ENCODE measurements at places on chromosomes 12 and 14.

GRCh38 chr12:23099604-23100003 is 474.6 kb downstream of the ETNK1 start:
- no peak for DNase-seq

GRCh38 chr14:81511111-81511904 is 22.3 kb downstream of the SEL1L start:
- DNase-seq, result no peak

DNA sequence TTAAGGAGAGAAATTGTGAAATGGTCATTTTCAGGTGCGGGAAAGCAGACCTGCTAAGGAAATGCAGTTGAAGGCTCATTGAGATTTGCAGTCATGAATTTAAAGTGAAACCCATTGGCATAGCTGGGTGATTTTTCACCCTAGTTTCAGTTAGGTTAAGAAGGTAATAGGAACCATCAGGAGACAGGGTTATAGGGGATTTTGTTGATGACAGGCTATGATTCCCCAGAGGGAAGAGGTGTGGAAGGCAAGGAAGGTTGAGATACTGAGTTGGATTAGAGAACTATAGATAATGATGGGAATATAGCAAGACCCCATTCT is 22.7 kb upstream of the BMAL2 start:
- DNase-seq, result no peak

DNA sequence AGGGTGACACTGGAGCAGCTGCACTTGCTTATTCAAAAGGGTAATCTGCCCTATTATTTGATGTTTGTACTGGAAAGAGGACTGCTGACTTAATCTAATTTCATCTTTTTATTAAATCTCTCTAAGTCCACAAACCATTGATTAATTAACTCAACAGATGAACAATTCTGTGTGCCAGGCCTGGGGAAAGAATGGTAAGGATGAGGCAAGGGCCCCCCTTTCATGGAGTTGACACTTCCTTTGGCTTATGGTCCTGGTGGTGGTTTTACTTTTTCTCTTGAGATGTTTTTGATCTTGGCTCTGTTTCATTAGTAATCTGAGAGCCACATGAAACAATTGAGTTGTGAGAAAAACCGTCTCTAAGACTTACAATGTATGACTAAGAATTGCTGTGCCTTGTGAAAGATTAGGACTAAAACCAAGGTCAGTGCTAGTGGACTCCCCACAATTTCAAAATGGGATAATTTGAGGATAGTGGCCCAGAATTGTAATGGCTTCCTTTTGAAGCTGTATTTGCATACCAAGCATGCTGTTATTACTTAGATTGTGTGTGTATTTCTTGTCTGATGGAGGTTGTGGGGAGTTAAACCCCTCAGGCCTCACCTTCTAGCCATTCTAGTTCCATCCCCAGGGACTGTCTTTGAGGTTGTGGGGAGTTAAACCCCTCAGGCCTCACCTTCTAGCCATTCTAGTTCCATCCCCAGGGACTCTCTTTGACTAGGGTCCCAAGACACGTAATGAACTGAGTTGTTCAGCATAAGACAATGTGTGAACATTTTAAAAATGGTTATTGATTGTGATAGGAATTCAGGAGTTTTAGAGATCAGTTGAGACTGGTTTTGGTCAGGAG is 52.5 kb upstream of the EVL start:
- DNase-seq, result no peak

DNA sequence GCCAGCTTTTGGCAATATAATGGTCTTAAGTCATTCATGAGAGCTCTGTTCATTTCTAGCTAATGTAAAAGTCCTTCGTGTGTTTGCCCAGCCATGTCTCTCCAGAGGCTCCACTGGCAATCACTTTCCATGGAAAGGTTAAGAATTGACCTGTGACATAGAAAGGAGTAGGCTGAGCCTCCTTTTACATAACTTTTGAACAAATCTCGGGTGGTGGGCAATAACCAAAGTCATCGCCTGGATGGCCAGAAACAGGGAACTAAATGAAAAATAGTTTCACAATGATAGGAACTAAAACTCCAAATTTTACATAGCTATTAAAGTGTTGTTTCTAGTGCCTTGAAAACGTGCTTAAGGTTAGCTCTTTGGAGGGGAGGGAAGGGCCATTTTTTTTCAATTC is 6.5 kb downstream of the BHLHE41 start:
- DNase-seq, result no peak

- no peak for DNase-seq
These were observed 142.5 kb downstream of the TMX1 start for GRCh38 chr14:51382506-51382905.

- DNase-seq, result no peak
These were observed 121.2 kb upstream of the PLEKHG7 start for GRCh38 chr12:92581604-92582003.

GRCh38 chr14:20658246-20658645 is 16.8 kb upstream of the OR6S1 start:
- DNase-seq, result no peak

DNA sequence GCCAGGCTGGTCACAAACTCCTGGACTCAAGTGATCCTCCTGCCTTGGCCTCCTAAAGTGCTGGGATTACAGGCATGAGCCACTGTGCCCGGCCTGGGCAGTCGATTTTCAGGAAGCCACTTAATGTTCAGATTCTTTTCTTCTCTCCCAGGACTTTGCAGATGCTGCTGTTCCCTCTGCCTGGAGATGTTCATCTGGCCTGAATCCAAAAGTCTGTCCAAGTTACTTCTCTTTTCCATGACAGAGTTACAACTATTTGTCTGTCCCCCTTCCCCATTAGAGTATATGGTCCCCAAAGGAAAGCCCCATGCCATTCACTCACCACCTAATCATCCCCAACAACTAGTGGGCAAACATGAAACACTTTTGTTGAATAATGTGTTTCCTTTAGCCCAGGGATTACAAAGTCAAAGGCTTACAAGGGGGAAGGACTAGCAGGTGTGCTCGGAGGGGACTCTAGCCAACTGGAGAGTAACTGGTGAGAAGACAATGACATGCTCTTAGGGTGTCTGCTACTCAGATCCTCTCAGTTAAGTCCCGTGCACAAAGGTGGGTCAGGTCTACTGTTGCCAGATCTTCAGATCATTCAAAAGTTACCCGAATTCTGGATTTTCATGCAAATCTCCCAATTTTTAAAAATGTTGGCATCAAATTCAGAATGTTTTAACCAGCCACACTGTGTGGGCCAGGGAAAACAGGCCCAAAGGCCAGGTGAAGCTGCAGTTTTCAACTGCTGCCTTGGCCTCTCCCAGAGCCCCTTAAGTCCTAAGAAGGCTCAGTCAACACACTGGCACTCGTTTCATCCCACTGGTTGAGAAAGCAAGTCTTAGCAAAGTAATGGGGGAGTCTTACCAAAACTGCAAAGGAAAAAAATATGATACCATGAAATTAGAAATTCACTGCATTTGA is 29.6 kb downstream of the NUDT4 start:
- DNase-seq, result no peak

GRCh38 chr14:38121320-38122020 is 86.2 kb upstream of the SSTR1 start:
- no peak for DNase-seq

GRCh38 chr12:108685469-108686260 is 45.7 kb downstream of the CORO1C start:
- no peak for DNase-seq

DNA sequence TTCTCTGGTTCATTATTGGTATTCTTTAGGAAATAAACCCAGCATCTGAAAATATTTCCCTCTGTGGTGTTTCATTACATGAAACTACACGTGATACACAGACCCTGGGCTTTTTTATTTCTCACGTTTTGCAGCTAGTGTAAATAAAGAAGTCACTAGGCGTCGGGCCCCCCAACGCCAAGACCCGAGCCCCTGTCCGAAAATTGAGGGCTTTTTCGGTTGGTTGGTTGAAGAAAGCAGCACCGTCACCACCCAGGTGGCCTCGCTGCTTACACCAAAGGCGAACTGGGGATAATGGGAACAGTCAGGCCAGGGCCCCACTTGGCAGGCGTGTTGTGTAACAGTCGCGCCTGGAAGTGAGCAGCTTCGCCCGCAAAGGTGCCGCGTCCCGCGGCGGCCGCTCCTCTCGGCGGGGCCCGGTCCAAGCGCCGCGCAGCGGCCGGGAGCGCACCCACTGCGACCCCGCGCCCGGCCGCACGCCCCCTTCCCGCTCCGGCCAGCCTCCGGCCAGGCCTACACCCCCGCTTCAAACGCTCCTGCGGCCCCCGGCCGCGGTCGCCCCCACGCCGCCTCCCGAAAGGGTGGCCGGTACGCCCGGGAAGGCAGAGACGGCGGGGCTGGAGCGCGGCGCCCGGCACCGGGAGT is 1.2 kb downstream of the DUSP16 start:
- peak; percentile 53 for DNase-seq

GRCh38 chr12:26496170-26496569 is 300.8 kb downstream of the SSPN start:
- no peak for DNase-seq

- no peak for DNase-seq
These were observed 18.9 kb downstream of the ARL6IP4 start for GRCh38 chr12:122999196-122999946.

GRCh38 chr14:35299708-35300107 is 7.5 kb downstream of the PSMA6 start:
- no peak for DNase-seq

- no peak for DNase-seq
These were observed 424.4 kb downstream of the DAD1 start for GRCh38 chr14:22164616-22165015.

DNA sequence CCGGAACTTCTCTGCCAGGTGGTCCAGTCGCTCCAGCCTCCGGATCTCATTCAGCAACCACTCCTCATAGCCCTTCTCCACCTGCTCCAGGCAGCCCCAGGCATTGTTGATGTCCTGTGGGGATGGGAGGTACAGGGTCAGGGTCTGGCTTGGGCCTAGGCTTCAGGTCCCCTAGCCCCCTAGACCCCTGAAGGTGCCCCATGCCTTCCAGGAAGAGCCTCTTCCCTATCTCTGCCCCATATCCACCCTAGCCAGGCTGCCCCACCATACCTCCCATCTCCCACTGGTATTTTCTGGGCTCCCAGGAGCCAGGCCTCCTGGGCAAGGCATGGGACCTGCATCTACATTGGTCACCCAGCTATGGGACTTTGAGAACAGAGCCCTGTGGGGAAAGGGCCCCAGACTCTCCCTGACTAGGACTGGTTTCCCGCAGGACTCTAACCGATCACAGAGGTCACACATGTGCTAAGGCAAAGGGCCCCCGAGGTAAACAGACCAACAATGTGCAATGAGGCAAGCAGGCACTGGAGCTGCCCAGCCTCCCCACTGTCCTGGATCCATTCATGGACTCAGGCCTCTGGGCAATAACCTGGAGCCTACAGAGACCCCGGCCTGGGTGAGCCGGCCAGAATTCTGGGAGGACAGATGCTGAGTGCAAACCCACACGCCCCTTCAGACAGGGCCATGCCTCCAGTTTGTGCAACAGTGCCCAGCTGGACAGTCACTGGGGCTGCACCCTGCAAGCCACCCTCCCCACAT is 88.8 kb downstream of the ACTN1 start:
- no peak for DNase-seq

DNA sequence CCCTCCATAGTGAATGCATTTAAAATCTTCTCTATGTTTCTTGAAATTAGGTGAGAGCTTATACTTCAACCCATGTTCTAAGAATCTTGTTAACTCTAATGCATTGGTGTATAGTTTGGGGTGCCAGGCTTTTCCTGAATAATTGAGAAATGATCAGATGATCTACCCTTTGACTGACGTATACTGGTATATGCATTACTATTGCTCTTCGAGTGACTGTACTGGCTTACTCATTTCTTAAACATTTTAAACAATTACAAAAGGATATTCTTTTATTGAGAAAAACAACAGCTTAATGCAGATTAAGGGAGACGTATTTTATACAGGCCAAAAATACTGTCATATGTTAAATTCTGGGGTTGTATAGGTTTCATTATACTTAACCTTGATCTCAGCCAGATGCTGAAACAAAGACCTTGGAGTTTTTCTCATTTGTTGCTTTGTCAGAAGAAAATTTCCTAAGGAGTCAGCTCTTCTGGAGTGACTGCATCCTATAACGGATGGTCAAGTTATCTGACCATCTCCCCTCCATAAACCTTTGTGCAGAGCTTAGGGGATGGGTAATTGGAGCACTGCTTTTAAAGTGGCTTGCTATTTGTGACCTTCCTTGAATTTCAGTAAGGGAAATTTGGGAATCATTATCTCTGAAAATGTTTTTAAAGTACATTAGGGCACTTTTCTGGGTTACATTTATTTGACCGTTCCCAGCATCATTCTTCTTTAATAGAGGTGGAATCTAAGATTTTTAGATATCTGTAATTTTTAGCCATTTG is 507.6 kb downstream of the PCNX1 start:
- DNase-seq, result no peak

DNA sequence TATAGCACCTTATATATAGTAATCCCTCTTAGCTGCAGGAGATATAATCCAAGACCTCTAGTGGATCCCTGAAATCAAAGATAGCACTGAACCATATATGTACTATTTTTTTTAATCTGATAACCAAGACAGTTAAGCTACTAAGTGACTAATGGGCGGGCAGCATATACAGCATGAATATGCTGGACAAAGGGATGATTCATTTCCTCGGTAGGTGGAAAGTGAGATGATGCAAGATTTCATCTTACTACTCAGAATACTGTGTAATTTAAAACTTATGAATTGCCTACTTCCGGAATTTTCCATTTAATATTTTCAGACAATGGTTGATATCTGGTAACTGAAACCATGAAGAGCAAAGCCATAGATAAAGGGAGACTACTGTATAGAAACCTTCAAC is 36.2 kb downstream of the PRMT8 start:
- no peak for DNase-seq

DNA sequence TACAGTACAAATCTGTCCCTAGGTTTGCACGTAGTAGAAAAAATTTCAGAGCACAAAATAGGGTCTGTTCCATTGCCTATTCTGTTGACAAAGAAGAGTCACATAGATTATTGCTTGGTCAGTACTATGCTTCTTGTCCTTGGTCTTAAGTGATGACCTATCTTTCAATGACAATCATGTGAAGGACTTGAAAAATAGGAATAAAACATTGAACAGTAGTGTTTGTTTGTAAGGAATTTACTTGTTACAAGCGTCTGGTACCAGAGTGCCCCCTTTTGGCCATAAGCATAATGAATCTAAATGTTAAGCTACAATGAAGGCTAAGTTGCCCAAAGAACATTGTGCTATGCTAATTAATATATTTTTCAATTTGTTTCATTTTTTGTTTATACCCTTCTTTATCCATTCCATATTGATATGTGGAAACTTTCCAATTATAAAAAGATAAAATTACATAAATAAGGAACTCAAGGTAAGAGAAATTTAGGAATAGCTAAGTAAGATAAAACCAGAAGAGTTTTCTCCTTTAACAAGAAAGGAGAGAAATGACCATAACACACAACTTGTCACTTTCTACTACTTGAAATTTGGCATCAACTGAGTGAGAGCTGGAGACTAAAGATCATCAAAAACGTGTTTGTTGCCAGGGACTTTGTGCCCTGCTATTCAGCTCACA is 204.7 kb downstream of the EPS8 start:
- DNase-seq, result peak; percentile 34

DNA sequence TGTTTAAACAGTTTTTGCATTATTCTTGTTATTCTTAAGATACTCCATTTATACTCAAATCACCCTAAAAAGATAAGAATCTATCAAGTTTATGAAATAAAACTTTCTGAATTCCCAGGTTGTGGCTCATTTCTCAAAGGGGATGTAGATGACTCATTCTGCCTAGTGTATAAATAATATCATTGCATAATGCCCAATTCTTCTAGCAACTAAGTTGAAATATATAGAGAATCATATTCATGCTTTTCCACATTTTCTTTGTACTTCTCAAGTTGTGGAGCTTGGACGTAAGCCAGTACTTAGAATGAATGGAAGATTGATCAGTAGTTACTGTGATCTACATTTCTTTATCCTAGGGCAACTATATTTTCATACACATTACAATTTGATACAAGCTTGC is 201.1 kb downstream of the PPFIA2 start:
- no peak for DNase-seq

Data from CD8-positive, alpha-beta T cell (primary cell).